ENCODE measurements at places on chromosomes 16 and 17.

DNA sequence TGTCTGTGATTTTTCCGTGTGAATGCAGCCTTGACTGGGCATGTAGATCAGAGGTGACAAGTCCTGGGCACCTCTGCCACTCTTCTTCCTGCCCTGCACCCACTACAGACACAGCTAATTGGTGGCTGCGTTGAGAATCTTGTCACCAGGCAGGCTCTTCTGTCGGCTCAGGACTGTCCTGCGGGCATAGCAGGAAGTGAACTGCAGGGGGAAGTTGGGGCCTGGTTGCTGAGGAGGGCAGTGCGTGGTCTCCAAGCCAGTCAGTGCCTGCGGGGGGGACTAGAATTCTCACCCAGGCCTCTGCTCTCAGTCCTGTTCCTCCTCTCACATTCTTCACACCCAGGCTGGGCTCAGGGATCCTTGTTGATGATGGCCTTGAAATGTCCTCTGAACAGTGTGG is 50.5 kb downstream of the JPH3 start:
- no peak overlapping the region for H3K4me3 ChIP-seq
- no peak for DNase-seq
- no peaks in the 10 kb centered on the region for H3K4me1 ChIP-seq
- H3K36me3 ChIP-seq: no peaks in the 10 kb centered on the region
- peaks cover 12% of the 10 kb centered on the region for H3K27me3 ChIP-seq

DNA sequence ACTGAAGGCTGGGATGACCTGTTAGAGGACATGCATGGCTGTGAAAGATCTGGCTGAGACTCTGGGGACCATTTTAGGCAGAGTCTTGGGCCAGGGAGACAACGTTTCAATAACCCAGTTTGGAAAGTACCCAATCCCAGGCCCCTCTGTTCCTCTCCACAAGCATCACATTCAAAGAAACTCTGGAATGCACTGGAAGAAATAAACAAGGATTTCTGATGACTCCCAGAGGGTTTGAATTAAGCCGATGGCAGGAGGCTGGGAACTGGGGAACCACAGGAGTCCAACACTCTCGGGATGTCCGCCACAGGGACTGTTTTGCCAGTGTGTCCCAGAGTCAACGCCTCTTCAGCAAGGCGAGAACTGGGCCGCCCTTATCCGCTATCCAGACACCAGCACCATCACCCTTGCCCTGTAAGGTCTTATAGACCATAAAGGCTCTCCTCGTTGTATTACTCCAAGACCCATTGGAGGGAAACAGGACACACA is 3.3 kb downstream of the PMP22 start:
- no peak overlapping the region for H3K4me3 ChIP-seq
- peaks cover 47% of the 10 kb centered on the region for H3K27me3 ChIP-seq
- DNase-seq: no peak
- H3K36me3 ChIP-seq: no peaks in the 10 kb centered on the region
- peaks cover 8% of the 10 kb centered on the region for H3K4me1 ChIP-seq

GRCh38 chr16:17347624-17348023 is 123.1 kb downstream of the XYLT1 start:
- peak overlapping the region; percentile 92 for H3K27ac ChIP-seq
- H3K27me3 ChIP-seq: no peaks in the 10 kb centered on the region
- DNase-seq: no peak
- peaks cover 2% of the 10 kb centered on the region for H3K36me3 ChIP-seq

- H3K27ac ChIP-seq: no peak overlapping the region
- H3K4me1 ChIP-seq: no peaks in the 10 kb centered on the region
- no peak overlapping the region for H3K4me3 ChIP-seq
- H3K36me3 ChIP-seq: no peaks in the 10 kb centered on the region
Observed at GRCh38 chr17:61285526-61286320, 113.9 kb upstream of the TBX2 start.

GRCh38 chr17:74303305-74303704 is 22.7 kb upstream of the KIF19 start:
- peaks cover 7% of the 10 kb centered on the region for H3K27me3 ChIP-seq
- H3K4me3 ChIP-seq: no peak overlapping the region
- no peak overlapping the region for H3K27ac ChIP-seq
- H3K4me1 ChIP-seq: peaks cover 9% of the 10 kb centered on the region

GRCh38 chr16:54934481-54935265 is 4.0 kb downstream of the IRX5 start:
- H3K36me3 ChIP-seq: peaks cover 12% of the 10 kb centered on the region
- H3K27me3 ChIP-seq: peaks cover 30% of the 10 kb centered on the region
- DNase-seq: no peak
- H3K4me1 ChIP-seq: peaks cover 44% of the 10 kb centered on the region
- no peak overlapping the region for H3K27ac ChIP-seq

- no peaks in the 10 kb centered on the region for H3K27me3 ChIP-seq
- no peak overlapping the region for H3K4me3 ChIP-seq
- no peak for DNase-seq
- H3K36me3 ChIP-seq: peaks cover 68% of the 10 kb centered on the region
Observed at GRCh38 chr17:60473788-60474187, 51.5 kb downstream of the CHCT1 start.

GRCh38 chr17:75530837-75531720 is 5.6 kb downstream of the LLGL2 start:
- no peak overlapping the region for H3K4me3 ChIP-seq
- peaks cover 13% of the 10 kb centered on the region for H3K36me3 ChIP-seq
- DNase-seq: no peak

DNA sequence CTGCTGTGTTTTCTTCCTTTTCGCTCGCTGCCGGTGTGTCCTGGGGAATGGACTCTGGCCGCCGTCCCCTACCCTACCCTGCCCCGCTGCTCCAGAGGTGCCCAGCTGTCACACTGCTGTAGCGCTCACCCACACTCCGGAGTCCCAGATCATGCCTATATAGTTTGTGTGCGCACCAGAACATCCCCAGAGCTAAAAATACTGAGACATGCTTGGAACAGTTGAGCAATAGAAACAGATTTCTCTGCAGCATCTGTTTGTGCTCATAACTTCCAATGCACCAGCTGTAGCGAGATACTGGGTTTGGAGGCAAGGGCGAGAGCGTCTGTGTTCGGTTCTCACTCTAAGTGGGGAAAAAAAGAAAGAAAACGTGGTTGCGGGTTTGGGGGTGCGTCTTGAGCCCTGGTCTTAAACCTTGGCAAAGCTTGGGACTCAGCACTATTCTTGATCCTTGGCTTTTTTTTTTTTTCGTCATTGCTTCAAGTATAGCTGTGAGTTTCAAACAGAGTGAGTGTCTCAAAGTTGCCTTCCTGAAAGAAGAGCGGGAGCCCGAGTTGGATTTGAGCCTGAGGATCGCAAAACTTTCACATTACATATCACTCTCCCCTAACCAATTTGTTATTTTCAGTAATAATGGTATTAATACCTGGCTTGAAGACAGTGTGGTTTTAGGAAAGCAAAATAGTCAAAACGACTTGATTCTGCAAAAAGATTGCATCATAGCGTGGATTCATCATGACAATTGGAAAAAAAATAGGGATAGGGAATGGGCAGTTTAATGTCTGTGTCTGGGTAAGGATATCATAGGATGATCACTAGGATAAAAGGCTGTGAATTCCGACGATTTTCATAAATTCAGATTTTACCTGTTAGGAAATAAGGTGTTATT is 621 bp downstream of the KCNJ2 start:
- peaks cover 49% of the 10 kb centered on the region for H3K27me3 ChIP-seq
- H3K4me3 ChIP-seq: peak overlapping the region; percentile 7
- no peak for DNase-seq
- H3K36me3 ChIP-seq: no peaks in the 10 kb centered on the region
- H3K4me1 ChIP-seq: peaks cover 17% of the 10 kb centered on the region
- no peak overlapping the region for H3K27ac ChIP-seq

DNA sequence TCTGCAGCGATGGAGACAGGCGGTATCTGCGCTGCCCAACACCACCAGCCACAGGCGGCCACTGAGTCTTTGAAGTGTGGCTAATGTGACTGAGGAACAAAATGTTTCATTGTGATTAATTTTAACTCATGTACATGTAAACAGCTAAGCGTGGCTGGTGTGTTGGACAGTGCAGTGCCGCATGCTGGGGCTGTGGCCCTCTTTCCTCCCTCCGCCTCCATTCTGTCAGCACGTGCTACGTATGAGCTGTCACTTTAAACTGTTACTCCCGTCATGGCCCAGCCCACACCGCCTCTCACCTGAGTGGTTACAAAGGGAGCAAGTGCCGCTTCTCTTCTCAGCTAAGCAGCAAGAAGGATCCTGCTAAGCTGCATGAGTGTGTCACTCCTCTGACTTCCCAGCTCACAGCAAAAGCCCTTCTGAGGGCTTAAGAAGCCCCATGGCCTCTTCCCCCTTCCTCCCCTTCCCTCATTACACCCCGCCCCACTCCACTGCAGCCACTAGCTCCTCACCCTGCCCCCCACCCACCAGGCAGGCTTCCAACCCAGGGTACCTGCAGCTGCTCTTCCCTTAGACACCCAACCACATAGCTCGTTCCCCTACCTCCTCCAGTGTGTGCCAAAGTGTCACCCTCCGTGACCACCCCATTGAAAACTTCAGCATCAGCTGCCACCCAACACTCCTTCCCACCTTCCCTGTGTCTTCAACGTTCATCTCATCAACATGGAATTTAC is 15.0 kb downstream of the HASPIN start:
- peak overlapping the region; percentile 78 for H3K4me3 ChIP-seq
- H3K27me3 ChIP-seq: no peaks in the 10 kb centered on the region
- no peaks in the 10 kb centered on the region for H3K36me3 ChIP-seq
- peak; percentile 77 for DNase-seq
- H3K27ac ChIP-seq: peak overlapping the region; percentile 84
- peaks cover 54% of the 10 kb centered on the region for H3K4me1 ChIP-seq

DNA sequence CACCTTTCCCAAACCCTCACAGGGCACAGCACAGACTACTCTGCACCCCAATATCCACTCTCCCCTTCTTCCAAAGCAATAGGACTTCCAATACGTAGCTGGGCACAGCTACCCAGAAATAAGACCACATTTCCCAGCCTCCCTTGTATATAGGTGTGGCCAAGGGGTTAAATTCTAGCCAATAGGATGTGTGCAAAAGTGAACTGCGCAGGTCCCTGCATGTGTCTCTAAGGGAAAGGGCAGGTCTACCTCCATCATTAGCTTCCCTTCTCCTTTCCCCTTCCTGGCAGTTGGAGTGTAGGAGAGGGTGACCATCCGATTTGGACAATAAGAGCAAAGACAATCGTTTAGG is 25.5 kb upstream of the SNN start:
- H3K4me1 ChIP-seq: peaks cover 22% of the 10 kb centered on the region
- no peak overlapping the region for H3K4me3 ChIP-seq
- H3K27ac ChIP-seq: peak overlapping the region; percentile 48
- no peaks in the 10 kb centered on the region for H3K27me3 ChIP-seq

- H3K36me3 ChIP-seq: no peaks in the 10 kb centered on the region
- H3K27me3 ChIP-seq: no peaks in the 10 kb centered on the region
- H3K4me3 ChIP-seq: no peak overlapping the region
- no peaks in the 10 kb centered on the region for H3K4me1 ChIP-seq
- no peak for DNase-seq
- no peak overlapping the region for H3K27ac ChIP-seq
Observed at GRCh38 chr16:48125888-48126287, 29.9 kb downstream of the ABCC12 start.

GRCh38 chr16:30920891-30921290 is 2.5 kb upstream of the FBXL19 start:
- H3K4me1 ChIP-seq: peaks cover 15% of the 10 kb centered on the region
- H3K27me3 ChIP-seq: no peaks in the 10 kb centered on the region
- H3K27ac ChIP-seq: no peak overlapping the region
- peak overlapping the region; percentile 99 for H3K4me3 ChIP-seq
- no peak for DNase-seq

DNA sequence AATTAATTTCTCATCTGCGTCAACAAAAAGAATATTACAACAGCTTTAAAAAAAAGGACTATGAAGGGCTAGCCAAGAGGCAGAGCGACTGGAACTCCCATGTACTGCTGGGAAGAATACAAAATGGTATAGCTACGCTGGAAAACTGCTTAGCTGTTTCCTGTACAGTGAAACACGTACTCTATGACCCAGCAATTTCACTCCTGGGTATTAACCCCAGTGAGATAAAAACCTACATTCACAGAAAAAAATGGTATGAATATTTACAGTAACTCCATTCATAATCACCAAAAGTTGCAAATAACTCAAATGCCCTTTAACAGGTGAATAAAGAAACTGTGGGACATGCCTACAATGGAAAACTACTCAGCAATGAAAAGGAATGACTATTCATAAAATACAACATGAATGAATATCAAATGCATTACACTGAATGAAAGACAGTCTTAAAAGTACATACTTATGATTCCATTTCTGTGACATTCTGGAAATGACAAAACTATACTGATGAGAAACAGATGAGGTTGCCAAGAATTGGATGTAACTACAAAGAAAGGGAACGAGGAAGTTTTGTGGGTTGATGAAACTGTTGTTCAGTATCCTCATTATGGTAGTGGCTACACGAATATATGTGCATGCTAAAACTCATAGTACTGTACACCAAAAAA is 27.6 kb downstream of the CMTM4 start:
- H3K36me3 ChIP-seq: no peaks in the 10 kb centered on the region
- no peak for DNase-seq
- H3K27ac ChIP-seq: no peak overlapping the region
- no peaks in the 10 kb centered on the region for H3K4me1 ChIP-seq
- peaks cover 2% of the 10 kb centered on the region for H3K27me3 ChIP-seq
- H3K4me3 ChIP-seq: no peak overlapping the region

- H3K27me3 ChIP-seq: no peaks in the 10 kb centered on the region
- peaks cover 92% of the 10 kb centered on the region for H3K36me3 ChIP-seq
- no peak overlapping the region for H3K27ac ChIP-seq
- H3K4me1 ChIP-seq: no peaks in the 10 kb centered on the region
- DNase-seq: no peak
Observed at GRCh38 chr17:5541610-5542202, 42.6 kb downstream of the NLRP1 start.

GRCh38 chr16:77219437-77219836 is 20.2 kb downstream of the SYCE1L start:
- no peaks in the 10 kb centered on the region for H3K36me3 ChIP-seq
- no peak for DNase-seq
- H3K4me1 ChIP-seq: no peaks in the 10 kb centered on the region

- H3K4me1 ChIP-seq: peaks cover 35% of the 10 kb centered on the region
- DNase-seq: peak; percentile 78
- H3K27me3 ChIP-seq: peaks cover 5% of the 10 kb centered on the region
- H3K4me3 ChIP-seq: peak overlapping the region; percentile 87
- no peaks in the 10 kb centered on the region for H3K36me3 ChIP-seq
- H3K27ac ChIP-seq: peak overlapping the region; percentile 51
Observed at GRCh38 chr16:67530013-67530939, 1.6 kb downstream of the RIPOR1 start.

- H3K36me3 ChIP-seq: no peaks in the 10 kb centered on the region
- no peak overlapping the region for H3K27ac ChIP-seq
- no peak for DNase-seq
Observed at GRCh38 chr16:51062039-51062438, 89.0 kb downstream of the SALL1 start.

- no peak for DNase-seq
- H3K27me3 ChIP-seq: peaks cover 1% of the 10 kb centered on the region
- no peaks in the 10 kb centered on the region for H3K4me1 ChIP-seq
- no peaks in the 10 kb centered on the region for H3K36me3 ChIP-seq
- no peak overlapping the region for H3K4me3 ChIP-seq
Observed at GRCh38 chr17:56305007-56305406, 151.7 kb downstream of the ANKFN1 start.

GRCh38 chr16:72995151-72995881 is 52.6 kb downstream of the ZFHX3 start:
- H3K27me3 ChIP-seq: no peaks in the 10 kb centered on the region
- no peak for DNase-seq
- H3K36me3 ChIP-seq: no peaks in the 10 kb centered on the region
- peaks cover 4% of the 10 kb centered on the region for H3K4me1 ChIP-seq
- H3K27ac ChIP-seq: no peak overlapping the region
- no peak overlapping the region for H3K4me3 ChIP-seq

- H3K4me3 ChIP-seq: no peak overlapping the region
- peaks cover 1% of the 10 kb centered on the region for H3K27me3 ChIP-seq
- H3K4me1 ChIP-seq: no peaks in the 10 kb centered on the region
- no peaks in the 10 kb centered on the region for H3K36me3 ChIP-seq
Observed at GRCh38 chr16:65975049-65975708, 391.3 kb upstream of the CDH5 start.

Data from naive thymus-derived CD8-positive, alpha-beta T cell (primary cell).